Stimulated activated naive CD4-positive, alpha-beta T cell (primary cell): ENCODE measurements at places on chromosomes 12 and 14.

DNA sequence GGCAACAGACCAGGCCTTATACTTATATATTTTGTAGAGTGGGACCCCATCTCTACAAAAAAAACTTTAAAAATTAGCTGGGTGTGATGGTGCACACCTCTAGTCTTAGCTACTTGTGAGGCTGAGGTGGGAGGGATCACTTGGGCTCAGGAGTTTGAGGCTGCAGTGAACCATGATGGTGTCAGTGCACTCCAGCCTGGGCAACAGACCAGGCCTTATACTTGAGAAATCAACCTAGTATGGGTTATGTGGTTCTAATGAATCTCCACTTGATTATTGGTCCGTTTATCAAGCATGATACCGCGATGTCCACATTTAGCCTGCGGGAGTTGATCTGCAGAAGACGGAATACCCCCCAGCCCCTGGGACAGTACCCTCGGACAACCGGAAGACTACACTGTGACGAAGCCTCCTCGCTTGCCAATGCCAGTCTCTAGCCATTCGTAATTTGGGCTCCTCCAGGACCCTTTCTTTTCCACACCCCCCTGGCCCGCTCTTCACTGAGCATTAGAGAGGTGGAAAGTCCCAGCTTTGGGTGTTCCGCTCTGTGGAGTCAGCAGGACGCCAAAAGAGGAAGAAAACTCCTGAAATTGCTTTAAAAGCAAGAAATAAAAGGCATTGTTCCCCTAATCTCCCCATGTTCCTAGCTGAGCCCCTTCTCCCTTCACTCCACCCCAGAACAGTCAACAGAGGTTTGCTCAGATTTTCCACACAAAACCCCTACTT, 19.4 kb downstream of the LTBP2 start:
- DNase-seq, result no peak

- DNase-seq, result no peak
These were observed 471 bp downstream of the MTRFR start for GRCh38 chr12:123233505-123234308.

GRCh38 chr14:67559639-67560038, 26.5 kb downstream of the PLEKHH1 start:
- DNase-seq, result no peak

- DNase-seq, result peak; percentile 5
These were observed 1059.8 kb downstream of the TMEM121 start for GRCh38 chr14:106586098-106586704.

GRCh38 chr12:114248527-114248926, 157.4 kb downstream of the TBX5 start:
- no peak for DNase-seq

DNA sequence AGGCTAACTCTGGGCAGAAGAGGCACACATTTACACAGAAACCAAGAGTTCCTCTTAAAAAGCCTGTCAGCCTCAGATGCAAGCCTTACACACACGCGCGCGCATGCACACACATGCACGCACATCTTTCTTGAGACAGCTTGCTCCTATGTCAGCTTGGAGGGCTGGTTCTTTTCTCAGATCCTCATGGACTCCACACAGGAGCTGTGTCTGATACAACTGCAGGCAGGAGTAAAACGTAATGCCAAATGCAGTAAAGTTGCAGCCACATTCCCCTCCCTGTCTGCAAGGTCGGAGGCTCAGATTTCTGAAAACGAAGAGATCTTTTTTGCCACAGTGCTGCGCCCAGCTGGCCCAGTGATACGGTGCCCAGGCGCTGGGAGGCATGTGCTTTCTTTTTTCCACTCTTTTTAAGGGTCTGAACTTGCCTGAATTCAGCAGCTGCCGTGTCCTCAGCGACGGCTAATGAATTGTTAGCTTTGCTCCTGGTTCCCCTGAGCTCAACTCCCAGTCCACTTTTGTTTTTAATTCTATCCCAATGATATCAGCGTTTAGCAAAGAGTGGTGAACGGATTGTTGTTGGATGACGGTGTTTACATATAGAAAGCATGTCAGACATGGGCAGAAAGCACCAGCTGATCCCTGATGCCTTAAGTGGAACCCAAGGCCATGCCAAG, 72.9 kb upstream of the FOXN3 start:
- DNase-seq, result no peak

- DNase-seq, result no peak
These were observed 151.5 kb downstream of the ATXN7L3B start for GRCh38 chr12:74689071-74689655.

GRCh38 chr14:50622978-50623377, 45.1 kb downstream of the SAV1 start:
- DNase-seq, result no peak
